NCI-H1436 treated with DMSO at 0.1 percent for 48 hours (cell line): ENCODE measurements at places on chromosomes 2 and 18.

DNA sequence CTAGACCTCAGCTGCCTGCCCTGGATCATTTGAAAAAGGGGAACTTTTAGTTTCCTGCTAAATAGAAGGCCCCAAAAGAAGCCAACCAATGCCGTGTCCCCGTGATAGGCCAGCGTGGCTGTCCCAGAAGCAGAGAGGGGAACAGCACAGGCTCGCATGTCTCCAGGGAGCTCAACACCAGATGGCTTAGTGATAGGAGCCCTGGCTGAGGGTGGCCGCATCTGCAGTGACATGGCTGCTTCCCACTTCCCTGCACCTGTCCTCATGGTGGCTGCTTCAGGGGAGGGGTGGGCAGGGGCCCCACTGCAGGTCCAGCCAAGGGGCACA, 79.6 kb downstream of the MBP start:
- no peak for DNase-seq

DNA sequence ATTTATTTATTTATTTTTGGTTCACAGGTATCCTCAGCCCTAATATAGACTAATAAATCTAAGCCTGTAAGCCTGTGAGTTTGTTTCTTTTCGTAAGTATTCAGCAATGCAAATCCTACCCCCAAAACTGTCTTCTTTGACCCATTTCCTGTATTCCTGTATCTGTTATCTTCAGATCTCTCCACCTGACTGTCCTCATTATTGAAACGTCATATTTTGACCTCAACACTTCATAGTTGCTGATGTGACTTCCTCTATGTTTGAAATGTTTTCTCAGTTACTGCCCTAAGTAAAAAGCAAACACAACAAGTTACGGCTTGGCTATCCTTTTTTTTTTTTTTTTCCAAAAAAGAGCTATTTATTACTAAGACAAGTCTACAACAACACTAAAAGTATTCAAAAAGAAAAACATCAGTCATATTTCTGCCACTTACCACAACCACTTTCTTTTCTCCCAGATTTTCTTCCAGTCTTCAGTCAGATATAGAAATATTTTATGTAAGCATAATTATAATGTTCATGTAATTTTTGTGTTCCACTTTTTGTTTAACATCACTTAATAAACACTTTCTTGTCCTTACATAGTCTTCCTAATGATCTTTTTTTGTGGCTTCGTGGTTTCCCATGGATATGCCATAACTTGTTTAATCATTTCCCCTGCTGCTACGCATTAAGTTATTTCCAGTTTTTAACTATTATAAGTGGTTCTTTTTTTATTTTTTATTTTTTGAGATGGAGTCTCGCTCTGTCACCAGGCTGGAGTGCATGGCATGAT, 45.0 kb upstream of the EML4 start:
- DNase-seq = no peak

- no peak for DNase-seq
Measured at GRCh38 chr2:216404010-216404618, 8.2 kb upstream of the SMARCAL1 start.

DNA sequence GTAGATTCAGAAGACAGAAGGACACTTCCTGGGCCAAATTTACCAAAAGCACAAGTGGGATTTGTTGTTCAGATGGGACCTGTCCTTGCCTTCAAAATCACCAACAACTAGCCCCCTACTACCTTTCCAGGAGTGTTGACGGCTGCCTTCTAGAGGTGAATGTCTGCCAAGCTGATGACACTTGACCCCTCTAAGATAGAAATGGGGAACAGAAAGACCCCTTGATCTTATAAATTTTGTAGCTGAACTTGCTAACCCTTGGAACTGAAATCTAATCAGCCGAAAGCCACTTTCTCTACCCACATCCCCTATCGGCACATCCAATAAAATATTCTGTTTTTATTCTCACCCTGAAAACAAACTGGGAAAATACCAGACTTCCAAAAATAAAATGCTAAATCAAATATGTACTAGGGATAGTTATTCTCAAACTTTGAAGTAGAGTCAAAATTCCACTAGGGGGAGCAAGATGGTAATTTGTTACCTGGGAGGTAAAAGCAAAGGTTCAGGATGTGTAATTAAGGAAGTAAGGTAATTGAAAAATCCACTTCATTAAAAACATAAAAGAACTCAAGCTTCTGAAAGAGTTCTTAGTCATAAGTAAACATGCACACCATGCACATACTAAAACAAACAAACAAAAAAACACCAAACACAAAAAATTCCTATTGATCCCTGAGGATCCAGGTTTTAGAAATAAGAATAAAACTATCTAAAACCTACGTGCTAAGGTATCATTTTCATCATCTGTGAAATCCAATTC, 119.2 kb downstream of the ANKRD44 start:
- peak; percentile 2 for DNase-seq

DNA sequence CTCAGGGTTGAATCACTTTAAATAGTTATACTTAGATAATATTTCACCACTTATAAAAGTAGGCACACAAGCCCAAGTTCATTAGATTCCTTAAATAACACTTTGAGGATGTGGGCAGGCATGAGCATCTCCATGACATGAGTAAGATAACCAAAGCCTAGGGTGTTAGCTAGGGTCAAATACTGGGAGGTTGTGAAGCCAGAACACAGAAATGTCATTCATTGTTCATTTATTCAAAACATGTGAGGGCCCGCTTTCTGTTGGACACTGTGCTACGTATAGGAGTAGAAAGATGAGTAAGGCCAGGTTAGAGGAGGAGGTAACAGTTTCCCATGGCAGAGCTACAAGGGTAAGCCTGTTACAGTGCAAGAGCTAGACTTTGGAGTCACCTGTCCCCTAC, 93.5 kb upstream of the NEDD4L start:
- DNase-seq = no peak

- DNase-seq = no peak
Measured at GRCh38 chr2:98704499-98705332, 26.2 kb downstream of the MGAT4A start.

DNA sequence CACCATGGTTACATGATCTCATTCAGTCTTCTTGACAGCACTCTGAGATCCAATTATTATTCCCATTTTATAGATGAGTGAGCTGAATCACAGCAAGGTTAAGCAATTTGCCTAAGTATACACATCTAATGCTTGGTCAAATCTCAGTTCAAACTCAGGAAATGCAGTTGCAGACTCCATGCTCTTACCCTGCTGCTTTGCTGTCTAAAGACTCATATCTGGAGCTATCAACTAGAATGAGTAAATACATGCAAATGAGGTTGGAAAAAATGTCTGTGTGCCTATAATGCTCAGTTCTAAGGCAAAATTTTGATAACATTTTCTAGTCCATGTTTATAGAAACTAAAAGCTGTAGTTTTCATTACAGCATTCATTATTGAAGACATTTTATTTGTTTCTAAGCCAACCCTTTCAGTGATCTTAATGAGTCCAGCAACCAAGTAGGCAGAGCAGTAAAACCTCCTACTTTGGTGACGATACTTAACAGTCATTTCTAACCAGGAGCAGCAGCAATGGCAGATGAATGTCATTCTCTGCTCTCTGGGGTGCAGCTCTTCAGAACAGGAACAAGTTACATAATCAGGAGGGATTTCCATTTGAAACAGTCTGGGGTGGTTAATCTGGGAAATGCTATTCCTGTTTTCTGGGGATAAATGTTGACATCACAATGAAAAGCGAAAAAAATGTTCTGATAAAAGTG, 396.8 kb upstream of the UBE2E3 start:
- DNase-seq = no peak

DNA sequence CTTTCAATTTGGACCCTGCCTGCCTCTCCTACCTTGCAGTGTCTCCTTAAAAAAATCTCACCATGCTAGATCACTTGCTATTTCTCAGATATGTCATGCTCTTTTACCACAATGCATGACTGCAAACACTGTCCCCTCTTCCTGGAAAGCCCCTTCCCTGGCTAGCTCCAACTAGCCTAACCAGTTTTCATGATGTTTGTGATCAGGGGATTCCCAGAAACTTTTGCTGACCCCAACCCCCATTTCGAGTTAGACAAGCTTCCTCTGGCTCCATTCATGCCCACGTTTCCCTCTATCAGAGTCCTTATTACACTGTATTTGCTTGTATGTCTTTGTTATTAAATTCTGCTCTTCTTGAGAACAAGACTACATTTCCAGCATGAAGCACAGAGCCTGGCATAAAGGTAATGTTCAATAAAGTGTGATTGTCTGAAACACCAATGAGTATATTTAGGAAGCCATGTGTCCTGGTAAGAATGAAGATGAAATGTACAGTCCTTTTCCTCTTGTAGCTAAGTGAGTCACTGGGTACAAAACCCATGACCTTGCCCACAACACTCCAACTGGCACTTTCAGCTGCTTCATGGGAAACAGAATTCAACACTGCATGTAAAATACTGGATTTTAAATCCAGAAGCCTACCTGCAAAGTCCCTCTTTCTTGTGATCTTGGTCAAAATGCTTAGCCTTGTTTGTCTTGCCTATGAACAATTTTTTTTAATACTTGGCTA, 62.0 kb upstream of the ATL2 start:
- DNase-seq = no peak

DNA sequence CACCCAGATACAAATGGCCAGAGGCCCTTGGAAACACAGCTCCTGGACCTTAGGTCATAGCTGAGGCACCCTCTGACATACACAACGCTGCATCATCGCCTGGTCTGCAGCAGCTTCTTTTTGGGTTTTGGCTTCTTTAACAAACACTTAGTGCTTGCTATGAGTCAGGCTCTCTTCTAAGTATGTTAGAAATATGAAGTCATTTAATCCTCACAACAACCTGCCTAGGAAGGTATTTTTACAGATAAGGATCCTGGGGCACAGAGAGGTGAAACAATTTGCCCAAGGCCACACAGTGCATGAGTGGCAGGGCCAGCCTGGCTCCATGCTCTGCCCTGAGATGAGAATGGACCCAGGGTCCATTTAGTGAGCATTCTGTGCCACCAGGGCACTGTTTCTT, 96.6 kb downstream of the TMEM17 start:
- no peak for DNase-seq

DNA sequence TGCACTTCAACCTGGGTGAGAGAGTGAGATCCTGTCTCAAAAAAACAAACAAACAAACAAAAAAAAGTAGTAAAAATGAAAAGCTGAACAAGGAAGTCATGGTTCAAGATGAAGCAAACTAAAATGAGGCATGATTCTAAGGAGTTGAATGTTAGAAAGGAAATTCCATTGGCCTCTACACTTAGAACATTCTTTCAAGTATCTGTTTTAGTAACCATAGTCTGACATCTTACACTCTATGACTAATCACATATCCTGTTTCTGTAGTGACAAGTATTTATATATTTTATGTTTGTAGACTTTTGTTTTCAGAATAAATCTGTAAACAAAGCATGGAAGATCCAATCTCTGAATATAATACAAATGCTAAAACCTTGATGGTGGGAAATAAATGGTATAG, 164.1 kb downstream of the KIAA1328 start:
- no peak for DNase-seq

DNA sequence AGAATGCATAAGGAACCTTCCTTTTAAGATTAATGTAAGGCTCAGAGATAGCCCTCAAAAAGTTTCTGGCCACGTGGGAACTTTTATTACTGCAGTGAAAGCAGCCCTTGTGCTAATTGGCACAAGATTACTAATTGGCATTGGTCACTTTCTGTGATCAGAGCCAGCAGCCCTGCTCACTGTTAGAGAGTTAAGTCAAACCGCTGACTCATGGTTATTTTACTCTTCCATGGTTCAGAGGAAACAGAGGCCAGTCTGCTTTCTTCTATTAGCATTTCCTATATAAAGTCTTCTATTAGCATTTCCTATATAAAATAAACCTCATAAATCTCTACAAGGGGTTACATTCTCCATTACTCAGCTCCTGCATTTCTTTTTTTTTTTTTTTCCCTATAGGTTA, 1.5 kb upstream of the SLC35G4 start:
- DNase-seq = no peak

- no peak for DNase-seq
Measured at GRCh38 chr2:134582547-134582899, 136.3 kb downstream of the TMEM163 start.

DNA sequence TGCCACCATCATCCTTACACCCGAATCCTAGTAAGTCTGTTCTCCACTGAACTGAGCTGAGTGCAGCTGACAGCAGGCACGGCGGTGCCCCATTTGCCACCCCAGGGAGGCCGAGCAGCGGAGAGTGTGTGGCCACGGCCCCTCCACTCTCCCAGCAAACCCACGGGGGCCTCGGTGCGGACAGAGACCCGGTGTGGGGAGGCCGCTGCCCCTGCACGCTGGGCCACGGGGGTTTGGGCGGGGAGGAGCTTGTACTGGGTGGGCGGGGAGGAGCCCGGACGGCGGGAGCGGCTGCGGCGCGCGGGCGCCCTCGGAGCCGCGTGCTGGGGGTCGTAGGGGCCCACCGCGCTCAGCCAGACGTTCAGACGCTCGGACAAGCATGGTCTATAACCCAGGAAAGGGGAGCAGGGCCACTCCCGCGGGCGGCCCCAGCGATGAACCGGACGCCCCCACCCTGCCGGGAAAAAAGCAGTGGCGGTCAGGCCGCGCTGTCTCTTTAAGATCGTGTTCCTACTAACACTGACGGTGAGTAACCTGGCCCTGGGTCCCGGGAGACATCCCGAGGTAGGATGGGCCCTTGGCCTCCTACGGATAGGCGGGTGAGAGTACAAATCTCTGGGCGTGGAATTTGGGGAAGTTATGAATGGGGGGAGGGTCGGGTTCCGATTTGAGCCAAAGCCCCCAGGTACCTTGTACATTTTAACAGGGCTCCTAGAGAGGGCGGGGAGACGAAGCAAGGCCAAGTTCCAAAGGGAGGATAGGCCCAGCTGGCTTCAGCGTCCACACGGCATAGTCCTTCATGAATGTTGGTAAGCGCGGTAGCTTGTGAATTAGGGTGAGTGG, at the start of gene ITPRIPL1:
TSS of gene ITPRIPL1 (plus strand) at position 277 of the 843 bp plus-strand sequence. CDS start at position 800, 523 bp downstream.
- DNase-seq = no peak

DNA sequence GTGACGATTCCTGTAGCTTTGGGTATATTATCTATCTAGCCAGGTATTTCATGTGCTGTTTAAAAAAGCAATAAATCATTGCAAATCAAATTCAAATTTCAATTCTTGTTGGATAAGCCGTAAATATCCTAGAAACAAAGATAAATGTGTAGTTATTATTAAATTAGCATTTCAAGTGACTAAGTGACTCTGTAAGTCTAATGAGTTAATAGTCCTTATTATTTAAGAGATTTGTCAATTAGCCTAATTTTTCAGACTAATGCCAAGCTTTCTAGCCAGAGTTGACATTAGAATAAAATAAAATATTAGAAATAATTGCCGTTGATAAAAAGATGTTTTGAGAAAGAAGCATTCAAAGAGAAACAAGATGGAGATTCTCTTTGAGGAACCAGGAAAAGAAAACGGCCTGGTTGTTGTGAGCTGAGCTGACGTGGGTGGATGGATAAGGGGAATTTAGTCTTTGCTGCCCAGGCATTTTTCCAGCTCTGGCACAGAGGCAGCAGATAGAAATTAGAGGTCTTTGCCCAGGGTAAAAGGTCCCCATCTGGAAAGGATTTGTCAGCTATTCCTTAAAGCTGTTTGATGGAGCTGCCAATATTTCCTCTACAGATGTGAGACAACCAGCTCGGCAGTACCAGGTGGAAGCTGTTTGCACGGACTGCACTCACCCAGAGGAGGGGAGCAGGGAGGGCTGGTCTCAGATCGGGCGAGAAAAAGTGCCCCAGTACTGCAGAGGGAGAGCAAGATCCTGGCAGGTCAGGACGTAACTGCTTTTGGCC, 117.3 kb upstream of the SEC11C start:
- DNase-seq = no peak
